ENCODE measurements at places on chromosomes 2 and 18.

GRCh38 chr2:138185827-138186226 lies 221.6 kb downstream of the HNMT start:
- DNase-seq, result no peak

- no peak for DNase-seq
Observed at GRCh38 chr2:209411718-209412117, 12.1 kb upstream of the MAP2 start.

DNA sequence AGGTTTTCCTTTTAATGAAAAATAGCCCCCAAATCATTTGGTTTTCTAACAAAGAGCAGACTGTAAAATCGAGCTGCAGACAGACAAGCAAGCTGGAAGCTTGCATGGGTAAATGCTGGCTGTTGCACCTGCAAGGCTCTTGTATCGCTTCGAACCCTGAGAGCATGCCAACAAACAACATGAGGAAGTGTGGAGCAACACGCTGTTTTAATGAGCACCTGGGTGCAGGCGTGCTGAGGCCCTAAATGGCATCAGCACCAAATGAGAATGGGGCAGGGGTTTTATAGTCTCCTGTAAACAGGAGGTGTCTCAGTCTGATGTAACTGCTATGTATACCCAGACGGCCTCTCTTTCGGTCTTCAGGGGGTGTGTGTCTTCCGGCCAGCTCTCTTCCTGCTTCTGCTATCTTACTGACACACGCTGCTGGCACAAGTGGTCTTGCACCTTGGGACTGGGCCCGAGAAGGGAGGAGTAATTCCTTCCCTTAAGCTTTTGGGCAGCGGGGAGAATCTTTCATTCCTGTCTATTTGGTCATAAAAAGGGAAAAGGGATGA lies 31.9 kb upstream of the CDH2 start:
- DNase-seq, result no peak

DNA sequence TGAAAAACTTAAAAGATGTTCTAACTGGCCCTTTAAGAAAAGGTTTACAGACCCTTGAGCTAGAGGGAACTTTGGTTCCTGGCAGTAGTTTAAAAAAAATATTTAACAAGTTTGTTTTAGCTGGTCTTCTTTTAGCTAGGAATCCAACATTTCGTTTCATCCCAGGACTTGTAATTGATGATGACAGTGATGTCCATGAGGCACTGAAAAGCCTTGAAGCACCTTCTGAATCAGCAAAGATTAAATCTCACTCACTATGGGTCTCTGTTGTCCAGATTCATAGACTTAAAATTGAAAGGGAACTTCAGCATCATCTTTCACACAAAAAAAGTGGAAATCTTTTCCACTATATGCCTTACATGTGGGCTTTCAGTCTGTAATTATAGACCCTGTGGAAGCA lies 102.9 kb upstream of the ETAA1 start:
- DNase-seq, result no peak

GRCh38 chr18:35062408-35062807 lies 21.2 kb downstream of the MAPRE2 start:
- no peak for DNase-seq

Measured in vagina (tissue), 2 donors.